ENCODE measurements at places on chromosomes 11 and 22. TPM values are rescaled to one million over a fixed set of nuclear protein-coding genes. Genes with fewer than 3 reads are reported as not detected.

Gene TYMP
- 68.3 TPM for total RNA-seq

Gene OR4C13
- total RNA-seq, result not detected

DNA sequence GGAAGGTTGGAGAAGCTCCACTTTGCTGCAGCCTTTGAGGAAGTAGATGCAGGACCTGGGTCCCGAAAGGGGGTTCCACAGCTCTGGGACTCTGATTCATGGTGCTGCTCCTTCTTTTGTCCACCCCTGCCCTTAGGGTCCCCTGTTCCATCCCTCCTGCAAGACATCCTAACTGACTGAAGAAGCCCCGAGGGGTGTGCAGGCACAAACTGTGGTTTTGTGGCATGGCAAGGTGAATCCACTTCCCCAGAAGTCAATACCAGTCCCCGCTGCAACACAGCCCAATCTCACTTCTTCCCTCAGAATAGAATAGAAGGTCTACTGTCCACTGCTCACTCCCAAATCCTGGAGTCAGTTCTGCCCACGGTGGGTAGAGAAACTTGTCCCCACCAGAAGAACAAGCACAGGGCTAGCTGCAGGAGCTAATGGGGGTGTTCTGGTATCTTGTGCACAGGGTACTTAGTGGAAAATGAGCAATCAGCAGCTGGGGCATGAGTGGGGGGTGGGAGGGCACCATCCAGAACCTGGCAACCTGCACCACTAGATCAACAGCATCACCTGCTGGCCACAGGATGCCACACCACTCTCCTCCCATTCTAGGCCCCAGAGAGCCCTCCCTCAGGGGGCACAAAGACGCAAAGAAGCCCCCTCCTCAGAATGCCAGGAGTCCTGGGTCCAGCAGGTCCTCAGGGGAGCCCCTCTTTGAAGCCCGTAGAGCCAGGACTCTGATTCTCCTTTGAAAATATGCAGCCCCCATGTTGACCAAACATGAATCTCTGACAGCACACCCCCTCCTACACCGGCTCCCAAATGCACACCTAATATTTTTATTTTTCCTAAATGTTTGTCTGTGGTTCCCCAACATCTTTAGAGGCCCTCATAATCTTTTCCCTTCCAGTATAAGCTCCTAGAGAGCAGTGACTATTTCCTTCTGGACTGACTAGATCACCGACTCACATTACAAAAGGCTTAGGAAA, 14.1 kb downstream of the SPATA19 start:
- H3K4me3 ChIP-seq, result no peak overlapping the region
- no peak overlapping the region for H3K27ac ChIP-seq
- H3K4me1 ChIP-seq, result no peaks in the 10 kb centered on the region
- no peaks in the 10 kb centered on the region for H3K27me3 ChIP-seq
- no peaks in the 10 kb centered on the region for H3K36me3 ChIP-seq
- DNase-seq, result no peak

Gene GALR3
- not detected for total RNA-seq

DNA sequence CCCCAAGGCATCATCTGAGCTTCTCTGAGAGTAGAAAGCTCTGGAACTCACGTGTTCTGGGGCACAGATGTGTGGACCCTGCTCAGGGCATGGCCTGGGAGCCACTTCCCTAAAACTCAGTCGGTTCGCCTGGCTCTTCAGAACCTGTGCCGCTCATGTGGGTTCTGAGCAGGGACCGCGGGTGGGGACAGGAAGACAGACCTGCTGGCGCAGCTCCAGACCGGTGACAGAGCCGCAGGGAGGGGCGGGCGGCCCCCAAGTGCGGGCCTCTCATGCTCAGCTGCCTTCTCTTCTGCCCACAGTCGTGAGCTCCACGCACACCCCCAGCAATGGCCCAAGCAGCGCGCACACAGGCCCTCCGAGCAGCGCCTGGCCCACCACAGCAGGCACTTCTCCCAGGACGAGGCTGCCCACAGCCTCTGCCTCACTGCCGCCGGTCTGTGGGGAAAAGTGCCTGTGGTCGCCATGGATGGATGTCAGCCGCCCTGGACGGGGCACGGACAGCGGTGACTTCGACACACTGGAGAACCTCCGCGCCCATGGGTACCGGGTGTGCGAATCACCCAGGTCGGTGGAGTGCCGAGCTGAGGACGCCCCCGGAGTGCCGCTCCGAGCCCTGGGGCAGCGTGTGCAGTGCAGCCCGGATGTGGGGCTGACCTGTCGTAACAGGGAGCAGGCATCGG, 24.2 kb downstream of the MUC5AC start:
- H3K4me3 ChIP-seq, result no peak overlapping the region
- no peaks in the 10 kb centered on the region for H3K27me3 ChIP-seq
- H3K36me3 ChIP-seq, result no peaks in the 10 kb centered on the region
- no peak for DNase-seq
- no peak overlapping the region for H3K27ac ChIP-seq

DNA sequence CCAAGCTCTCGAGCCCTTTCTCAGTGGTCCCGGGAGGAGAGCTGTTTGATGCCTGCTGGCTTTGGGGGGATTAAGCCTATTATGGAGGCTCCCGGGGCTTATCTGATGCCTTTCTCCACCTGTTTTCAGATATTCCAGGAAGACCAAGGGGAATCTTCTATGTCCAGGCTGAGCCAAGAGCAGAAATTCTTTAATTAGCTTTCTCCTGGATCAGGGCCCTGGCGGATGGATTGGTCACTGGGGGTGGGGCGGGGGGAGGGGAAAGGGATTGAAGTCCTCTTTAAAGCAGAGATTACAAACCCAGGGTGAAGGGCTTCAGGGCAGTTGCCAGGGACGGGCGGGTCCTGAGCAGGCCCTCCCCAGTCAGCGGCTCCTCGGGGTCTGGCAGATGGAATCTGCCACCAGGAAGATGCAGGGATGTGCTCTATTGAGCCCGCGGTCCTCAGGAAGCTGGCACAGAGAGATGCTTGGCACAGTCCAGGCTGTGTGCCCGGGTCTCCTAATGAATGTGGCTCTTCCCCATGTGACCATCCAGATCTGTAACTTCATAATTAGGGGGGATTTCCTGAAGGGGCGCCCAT, 33.6 kb downstream of the MACROD1 start:
- no peaks in the 10 kb centered on the region for H3K36me3 ChIP-seq
- no peak for DNase-seq
- no peak overlapping the region for H3K4me3 ChIP-seq
- no peaks in the 10 kb centered on the region for H3K4me1 ChIP-seq
- no peaks in the 10 kb centered on the region for H3K27me3 ChIP-seq
